ENCODE measurements at places on chromosomes 11 and 22.

DNA sequence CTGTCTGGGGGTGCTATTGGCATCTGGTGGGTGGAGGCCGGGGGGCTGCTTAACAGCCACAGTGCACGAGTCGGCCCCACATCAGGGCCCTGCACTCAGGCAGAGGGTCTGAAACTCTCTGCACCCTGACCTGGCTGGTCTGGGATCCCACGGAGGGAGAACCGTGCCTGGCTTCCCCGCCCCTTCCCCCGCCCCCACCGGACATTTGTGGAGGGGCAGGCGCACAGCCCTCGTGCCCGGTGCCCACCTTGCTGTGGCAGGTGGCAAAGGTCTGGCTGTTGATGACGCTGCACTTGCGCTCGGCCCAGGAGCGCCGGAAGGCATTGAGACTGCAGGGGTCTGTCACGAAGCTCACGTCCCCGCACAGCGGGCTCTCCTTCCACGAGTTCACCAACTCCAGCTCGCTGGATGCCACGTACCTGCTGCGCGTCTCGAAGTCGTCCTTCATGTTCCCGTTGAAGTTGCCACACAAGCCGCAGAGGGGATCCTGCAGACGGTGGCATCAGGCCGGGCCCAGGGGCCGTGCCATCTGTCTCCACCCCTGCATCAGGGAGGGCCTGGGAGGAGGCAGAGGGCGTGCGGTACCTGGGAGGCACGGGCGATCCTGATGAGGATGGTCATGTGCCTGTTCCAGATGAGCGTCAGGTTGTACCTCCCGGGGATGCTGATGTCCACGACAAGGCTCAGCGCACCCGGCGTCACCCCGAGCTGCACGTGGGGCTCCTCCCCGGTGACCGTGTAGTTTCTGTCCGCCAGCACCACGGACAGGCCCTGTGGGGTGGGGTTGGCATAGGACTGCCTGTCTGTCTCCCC lies 11.7 kb downstream of the MUC6 start:
- no peak for DNase-seq

DNA sequence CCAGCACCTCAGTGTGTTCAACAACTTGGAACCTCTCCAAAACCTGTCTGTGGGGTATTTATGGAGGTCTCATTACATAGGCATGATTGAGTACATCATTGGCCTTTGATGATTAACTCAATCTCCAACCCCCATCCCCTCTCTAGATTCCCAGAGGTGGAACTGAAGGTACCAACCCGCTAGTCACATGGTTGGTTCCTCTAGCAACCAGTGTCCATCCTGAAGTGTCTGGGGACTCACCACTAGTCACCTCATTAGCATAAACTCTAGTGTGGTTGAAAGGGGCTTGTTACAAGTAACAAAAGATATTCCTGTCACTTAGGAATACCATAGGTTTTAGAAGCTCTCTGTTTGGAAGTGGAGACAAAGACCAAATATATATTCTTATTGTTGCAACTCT lies 40.3 kb downstream of the SIK2 start:
- DNase-seq, result no peak

GRCh38 chr22:46201059-46201757 lies 48.9 kb downstream of the CDPF1 start:
- no peak for DNase-seq

DNA sequence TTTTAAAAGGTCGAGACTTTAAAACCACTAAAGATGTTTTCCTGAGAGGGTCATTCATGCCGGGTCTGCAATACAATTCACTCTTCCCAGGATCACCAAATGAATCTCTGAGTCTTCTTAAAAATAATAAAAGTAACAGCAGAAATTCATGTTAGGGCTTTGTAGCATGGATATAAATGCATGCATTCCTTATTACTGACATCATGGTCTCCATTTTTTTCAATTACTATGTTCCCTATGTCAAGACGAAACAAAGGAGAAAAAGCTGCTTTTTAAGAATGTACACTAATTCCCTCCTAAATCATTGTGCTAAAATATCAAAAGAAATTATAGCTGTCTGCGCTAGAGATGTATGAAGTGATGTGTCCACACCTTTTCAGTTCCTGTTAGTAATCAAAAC lies 789.9 kb upstream of the LRRC4C start:
- DNase-seq, result no peak

- peak; percentile 54 for DNase-seq
Measured at GRCh38 chr11:112555491-112556364, 295.1 kb upstream of the PLET1 start.

- DNase-seq, result no peak
Measured at GRCh38 chr11:104534278-104534677, 364.0 kb downstream of the CASP12 start.

GRCh38 chr11:110199184-110199981 lies 97.0 kb downstream of the RDX start:
- no peak for DNase-seq

DNA sequence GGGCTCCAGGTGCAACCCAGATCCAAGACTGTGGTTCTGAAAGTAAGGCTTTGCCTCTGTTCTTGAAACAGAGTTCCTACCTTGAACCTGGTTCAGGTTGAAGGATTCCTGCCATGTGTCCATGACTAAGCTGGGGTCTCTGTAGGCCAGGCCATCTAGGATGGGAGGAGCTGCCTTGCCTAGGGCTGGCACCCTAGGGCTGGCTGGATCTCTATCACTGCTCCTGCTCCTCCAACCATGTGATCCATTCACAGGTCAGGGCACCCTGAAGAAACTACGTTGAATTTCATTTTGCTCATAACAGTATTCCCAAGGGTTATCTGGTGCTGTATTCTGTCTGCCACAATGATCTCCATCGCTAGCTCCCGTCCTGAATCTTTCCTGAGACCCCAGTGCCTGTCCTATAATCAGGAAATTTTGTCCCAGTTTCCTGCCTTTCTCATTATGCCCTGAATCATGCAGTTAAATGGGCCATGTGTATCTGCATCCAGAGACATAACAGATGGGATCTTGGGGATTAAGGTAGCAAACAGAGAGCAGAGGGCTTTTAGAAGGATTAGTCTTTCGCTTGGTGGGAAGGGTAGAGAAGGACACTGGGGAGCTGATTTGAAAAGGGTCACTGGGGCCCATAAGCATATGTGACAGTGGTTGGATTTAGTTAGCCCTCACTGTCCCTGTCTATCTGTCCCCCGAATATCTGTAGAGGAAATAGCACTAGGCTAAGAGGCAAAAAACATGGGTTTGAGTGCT lies 98.2 kb upstream of the MTMR2 start:
- DNase-seq, result no peak

DNA sequence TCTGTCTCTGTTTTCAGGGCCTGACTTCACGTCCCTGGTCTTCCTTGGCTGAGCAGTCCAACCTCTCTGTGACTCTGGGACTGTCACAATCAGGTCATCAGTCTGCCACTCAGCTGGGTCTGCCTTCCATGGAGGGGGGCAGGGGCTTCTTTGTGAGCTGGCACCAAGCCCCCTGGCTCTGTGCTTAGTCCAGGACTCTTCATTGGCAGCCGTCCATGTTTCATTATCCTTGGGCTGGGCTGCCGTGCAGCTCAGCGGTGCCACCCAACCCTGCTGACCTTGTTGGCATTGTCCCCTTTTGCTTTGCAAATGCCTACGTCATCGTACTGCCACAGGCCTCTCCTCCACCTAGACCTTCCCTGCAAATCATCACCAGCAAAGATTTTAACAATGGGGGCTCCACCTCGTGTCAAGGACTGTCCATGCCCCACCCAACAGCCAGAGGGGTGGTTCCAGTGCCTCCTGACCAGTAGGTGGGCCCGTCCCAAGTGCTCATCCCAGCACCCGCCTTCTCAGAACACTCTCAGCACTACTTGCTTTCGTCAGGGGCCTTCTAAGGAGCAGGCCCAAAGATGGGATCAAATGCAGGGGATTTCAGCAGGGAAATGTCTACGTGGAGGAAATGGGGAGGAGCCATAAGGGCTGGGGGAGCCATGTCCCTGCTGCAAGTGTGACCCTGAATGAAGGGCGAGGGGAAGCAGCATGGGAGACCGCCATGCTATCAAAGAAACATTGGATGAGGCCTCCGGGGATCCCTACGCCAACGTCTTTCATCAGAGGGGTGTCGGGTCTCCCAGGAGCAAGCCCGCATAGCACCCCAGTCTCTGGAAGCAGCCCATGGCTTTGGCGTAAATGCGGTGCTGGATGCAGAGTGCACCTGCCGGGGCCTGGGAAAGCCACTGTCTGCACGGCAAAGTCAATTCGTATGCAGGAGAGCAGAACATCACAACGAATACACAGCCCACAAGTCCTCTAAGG lies 18.2 kb downstream of the KRTAP5-6 start:
- no peak for DNase-seq

DNA sequence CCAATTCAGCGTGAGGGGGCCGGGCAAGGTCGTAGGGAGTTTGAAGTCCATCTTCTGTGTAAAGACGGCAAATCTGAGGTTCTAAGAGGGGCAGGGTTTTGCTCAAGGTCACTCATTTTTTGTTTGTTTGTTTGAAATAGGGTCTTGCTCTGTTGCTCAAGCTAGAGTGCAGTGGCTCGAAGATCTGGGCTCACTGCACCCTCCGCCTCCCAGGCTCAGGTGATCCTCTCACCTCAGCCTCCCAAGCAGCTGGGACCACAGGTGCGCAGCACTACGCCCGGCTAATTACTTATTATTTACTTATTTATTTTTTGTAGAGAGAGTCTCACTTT lies 355 bp upstream of the AP1B1 start:
- DNase-seq, result no peak

DNA sequence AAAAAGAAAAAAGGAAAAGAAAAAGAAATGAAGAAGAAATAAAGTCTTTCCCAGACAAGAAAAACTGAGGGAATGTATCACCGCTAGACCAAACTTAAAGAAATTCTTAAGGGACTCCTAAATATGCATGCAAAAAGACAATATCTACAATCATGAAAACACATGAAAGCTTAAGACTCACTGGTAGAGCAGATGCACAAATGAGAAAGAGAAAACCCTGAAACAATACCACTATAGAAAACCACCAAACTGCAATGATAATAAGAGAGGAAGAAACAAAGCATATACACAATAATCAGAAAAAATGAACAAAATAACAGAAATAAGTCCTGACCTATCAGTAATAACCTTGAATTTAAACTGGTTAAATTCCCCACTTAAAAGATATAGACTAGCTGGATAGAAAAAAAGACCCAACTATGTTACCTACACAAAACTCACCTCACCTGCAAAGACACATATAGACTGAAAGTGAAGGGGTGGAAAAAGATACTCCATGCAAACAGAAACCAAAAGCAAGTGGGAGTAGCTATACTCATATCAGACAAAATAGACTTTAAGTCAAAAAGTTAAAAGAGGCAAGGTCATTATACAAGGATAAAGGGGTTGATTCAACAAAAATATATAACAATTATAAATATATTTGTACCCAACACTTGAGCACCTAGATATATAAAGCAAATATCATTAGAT lies 61.3 kb upstream of the NARS2 start:
- no peak for DNase-seq

- DNase-seq, result no peak
Measured at GRCh38 chr11:32529994-32530588, 53.5 kb upstream of the EIF3M start.

GRCh38 chr11:82557274-82557673 lies 176.4 kb downstream of the FAM181B start:
- no peak for DNase-seq

DNA sequence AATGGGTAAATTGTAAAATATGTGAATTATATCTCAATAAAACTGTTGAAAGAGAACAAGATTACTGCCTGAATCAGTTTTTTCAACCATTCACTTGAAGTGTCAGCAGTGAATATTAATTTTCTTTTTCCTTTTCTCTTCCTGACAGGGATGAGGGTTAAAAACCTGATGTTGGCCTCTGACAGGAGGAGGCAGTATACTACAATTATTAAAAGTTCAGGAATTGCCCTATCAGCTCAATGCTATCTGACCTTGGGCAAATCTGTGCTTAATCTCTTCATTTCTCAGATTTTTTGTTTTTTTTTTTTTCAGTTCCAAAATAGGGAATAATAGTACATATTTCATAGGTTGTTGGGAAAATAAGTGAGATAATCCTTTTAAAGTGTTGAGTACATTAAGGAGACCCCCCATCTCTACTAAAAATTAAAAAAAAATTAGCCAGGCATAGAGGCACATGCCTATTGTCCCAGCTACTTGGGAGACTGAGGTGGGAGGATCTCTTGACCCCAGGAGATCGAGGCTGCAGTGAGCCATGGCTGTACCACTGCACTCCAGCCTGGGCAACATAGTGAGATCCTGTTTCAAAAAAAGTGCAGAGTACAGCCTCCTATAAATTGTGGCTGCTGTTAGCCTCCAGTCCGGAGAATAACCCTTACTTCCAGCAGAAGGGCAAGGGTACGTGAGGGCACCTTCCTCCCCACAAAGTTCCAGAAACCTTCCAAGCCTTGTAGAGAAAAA lies 48.8 kb downstream of the TRIM44 start:
- DNase-seq, result no peak

DNA sequence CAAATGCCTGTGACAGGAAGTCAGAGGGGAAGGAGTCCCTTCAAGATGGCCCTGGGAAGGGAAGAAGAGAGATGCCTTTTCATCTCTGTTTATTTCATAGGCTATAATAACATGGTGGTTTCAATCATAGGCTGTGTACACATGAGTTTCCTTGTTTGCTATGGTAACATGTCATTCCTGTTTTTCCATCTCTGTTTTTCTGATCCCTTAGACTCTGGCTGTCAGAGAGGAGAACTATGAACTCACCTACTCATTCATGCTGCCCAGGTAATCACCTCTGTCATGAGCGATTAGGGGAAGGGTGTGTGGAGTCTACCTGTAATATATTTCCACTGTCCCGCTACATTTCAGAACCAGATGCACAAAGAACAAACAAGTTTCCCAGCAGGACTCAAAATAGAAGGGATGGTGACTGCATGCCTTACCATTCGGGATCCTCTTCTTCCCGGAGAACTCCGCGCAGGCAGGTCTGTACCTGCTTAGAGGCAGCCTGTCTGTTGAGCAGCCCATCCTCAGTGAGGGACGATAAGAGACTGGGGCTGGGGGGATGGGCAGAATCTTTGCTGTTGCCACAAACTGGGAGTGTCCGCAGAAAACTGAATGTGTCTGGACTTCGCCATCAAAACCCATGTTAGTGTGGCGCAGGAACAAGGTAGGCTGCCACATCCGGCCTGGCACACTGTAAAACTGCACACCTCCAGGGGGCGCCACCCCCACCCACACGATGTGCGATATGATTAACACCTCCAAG lies 7.1 kb upstream of the PEX26 start:
- DNase-seq, result no peak

GRCh38 chr11:32052215-32052614 lies 38.7 kb upstream of the RCN1 start:
- DNase-seq, result peak; percentile 58

- DNase-seq, result no peak
Measured at GRCh38 chr11:131326829-131327228, 43.6 kb upstream of the NTM start.

DNA sequence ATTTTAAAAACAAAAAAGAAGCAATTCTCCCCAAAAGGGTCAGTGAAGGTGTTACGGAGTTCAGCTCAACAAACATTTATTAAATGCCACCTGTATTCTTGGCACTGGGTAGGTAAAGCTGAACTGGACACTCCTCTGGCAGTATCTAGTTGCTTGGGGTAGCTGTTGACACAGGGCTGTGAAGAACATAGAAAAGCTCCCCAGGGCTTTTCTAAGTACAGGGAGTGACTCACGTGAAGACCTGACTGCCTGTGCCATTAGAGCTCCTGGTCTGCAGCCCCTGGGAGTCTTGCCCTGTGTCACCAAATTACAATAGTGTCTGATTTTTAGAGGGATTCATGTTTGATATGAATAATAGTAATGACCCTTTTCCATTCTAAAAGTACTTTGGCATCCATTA lies 43.6 kb downstream of the COA4 start:
- no peak for DNase-seq

All from psoas muscle (tissue), 8 donors.